ENCODE measurements at places on chromosomes 3 and 15.

DNA sequence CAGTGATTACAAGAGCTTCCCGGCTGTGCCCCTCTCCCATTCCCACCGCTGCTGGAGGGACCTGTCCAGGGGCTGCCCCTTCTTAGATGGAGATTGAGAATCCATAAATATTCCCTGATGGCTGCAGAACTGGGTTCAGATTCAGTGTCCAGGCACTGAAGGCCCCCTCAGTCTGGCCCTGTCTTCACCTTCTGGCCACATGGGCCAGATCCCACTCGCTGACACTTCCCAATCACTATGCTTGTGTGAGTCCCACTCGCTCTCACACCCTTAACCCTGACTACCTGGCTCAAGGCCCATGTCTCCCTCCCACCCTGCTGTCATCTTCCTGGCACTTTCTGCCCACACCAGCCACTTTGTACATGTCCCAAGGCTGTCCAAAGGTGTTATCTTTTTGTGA lies 15.5 kb upstream of the MRPS22 start:
- DNase-seq = no peak

- DNase-seq = no peak
Observed at GRCh38 chr3:52704611-52705437, 767 bp downstream of the GLT8D1 start.

GRCh38 chr15:100572362-100572983 lies 29.5 kb downstream of the LINS1 start:
- DNase-seq = no peak

DNA sequence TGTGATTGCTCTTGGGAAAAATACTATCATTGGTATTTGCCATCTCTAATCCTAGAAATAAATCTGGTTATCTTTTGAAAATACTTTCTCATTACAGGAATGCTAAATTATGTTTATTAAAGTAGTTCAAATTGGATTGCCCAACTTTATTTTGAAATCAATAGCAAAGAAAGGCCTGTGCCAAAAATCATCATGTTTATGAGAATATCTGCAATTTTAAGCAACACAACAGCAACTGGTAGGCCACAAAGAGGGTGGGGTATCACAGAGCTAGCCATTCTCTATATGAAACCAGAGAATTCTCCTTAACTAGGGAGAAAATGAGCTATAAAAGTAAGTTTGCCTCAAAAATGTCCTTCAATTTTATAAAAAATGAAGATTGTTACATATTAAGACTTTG lies 11.9 kb upstream of the TM4SF19 start:
- DNase-seq = no peak

DNA sequence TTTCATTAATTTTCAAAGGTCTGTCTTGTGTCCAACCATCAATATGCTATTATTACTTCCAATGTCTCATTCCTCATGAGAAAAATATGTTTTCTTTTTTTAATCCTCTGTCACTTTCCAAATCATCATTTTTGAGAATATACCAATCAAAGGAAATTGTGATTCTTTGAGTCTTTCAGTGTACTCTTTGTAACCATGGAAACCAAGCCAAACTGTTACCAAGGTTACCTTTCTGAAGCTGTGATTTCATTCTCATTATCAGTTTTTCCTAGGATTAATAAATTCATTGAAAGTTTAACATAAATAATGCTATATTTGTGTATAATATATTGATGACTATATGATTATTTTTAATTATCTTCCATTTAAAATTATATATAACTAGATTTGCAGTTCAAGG lies 16.6 kb upstream of the PLSCR5 start:
- no peak for DNase-seq

DNA sequence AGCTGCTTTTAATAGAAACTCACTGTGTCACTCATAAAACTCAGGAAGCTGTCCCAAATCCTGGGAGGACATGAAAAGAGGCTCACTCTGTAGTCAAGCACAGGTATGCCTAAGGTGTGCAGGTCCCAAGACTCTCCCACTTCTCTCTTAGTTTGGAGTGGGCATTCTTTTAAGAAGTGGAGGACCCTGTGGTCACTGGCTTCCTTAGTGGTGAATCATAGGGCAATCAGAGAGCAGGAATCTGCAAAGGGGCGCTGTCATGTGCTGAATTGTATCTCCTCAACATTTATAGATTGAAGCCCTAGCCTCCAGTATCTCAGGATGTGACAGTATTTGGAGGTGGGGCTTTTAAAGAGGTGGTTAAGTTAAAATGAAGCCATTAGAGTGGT lies 47.2 kb upstream of the ZBTB38 start:
- no peak for DNase-seq

- DNase-seq = no peak
Observed at GRCh38 chr3:54424292-54424691, 301.9 kb downstream of the CACNA2D3 start.

- DNase-seq = no peak
Observed at GRCh38 chr3:134314588-134315285, 59.5 kb downstream of the AMOTL2 start.

DNA sequence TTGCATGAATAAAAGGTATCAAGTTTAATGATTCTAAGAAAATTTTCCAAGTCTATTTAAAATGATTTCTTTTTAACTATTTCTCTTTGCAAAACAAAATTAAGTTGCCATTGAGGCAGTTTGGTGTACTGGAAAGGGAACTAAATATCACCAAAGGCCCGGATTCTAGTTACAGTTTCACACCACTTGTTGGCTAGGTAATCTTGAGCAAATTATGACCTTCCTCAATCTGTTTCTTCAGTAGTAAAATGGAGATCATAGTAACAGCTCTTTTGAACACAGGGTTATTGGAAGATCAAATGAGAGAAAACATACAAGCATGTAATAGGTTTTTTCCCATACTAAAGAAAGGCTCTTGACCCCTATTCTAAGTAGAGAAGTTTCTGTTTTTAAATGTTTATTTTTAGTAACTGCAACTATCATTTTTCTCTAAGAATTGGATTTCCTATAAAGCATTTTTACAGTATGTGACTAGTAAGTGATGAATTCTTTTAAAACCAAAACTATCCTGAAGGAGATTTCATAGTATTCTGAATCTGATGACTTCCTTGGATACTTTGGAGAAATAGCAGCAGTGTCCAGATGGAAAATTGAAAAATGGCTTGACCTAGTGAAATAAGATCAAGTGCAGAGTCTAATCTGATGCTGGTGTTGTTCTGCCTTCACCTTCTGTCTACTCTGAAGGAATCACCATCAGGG lies 15.7 kb downstream of the SCAANT1 start:
- no peak for DNase-seq

GRCh38 chr3:12839156-12839946 lies 2.0 kb downstream of the RPL32 start:
- no peak for DNase-seq

- DNase-seq = no peak
Observed at GRCh38 chr3:127289706-127290575, 2.1 kb upstream of the PRR20G start.

- no peak for DNase-seq
Observed at GRCh38 chr15:78407608-78408354, 30.2 kb upstream of the IREB2 start.

DNA sequence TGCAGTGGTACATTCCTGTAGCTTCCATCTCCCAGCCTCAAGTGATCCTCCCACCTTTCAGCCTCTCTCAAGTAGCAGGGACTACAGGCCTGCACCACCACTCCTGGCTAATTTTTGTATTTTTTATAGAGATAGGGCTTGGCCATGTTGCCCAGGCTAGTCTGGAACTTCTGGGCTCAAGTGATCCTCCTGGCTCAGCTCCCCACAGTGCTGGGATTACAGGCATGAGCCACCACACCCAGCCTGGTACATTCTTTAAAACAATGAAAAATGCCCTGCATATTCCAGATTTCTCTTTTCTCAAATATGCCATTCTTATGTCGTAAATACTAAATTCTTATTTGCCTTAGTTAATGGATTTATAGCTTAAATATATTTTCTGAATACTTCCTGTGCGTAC lies 581.4 kb downstream of the MECOM start:
- no peak for DNase-seq

GRCh38 chr3:48088749-48089466 lies 72.7 kb upstream of the MAP4 start:
- peak; percentile 96 for DNase-seq

DNA sequence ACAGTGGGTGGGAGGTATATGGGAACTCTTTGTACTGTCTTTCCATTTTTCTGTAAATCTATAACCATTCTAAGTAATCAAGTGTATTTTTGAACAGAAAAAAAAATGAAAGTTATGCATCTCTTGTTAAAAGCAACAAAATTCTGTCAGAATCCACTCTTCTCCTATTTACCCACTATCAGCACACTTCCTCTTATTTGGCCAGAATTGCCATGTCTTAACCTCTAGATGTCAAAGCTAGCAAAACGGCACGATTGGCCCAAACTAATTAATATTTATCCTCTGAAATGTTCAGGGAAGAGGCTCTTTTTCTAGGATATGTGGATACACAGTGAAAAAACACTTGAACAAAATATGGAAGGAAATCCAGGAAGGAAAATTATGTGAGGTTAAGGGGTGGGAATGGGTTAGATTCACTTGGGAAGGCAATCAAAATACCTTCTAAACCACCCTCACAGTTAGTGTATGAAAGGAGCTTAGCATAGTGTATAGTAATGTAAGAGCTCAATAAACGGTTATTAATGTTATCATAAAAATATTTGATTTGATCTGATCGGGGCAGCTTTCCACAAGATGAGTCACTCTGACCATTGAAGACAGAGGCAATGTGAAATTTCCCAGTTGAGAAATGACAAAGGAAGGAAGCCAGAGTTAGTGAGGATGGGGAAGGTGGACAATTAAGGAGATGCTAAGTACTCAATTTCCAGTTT lies 20.1 kb upstream of the TGFBR2 start:
- DNase-seq = no peak

DNA sequence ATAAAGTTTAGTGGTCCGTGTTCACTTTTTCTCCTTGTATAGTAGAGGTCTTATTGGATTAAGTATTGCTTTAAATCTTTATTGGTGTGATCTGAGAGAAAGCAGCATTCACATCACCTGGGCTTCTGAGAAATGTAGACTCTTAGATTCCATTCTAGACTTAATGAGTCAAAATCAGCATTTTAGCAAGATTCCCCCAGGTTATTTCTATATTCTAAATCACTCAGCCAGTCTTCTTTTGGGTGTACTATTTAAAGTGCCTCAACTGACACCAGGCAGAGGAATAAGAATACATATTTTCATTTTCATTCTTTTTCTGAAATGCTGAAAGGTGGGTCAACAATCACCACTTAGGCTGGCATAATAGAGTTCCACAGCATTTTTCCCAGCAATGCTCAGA lies 481.7 kb downstream of the TUSC7 start:
- no peak for DNase-seq

DNA sequence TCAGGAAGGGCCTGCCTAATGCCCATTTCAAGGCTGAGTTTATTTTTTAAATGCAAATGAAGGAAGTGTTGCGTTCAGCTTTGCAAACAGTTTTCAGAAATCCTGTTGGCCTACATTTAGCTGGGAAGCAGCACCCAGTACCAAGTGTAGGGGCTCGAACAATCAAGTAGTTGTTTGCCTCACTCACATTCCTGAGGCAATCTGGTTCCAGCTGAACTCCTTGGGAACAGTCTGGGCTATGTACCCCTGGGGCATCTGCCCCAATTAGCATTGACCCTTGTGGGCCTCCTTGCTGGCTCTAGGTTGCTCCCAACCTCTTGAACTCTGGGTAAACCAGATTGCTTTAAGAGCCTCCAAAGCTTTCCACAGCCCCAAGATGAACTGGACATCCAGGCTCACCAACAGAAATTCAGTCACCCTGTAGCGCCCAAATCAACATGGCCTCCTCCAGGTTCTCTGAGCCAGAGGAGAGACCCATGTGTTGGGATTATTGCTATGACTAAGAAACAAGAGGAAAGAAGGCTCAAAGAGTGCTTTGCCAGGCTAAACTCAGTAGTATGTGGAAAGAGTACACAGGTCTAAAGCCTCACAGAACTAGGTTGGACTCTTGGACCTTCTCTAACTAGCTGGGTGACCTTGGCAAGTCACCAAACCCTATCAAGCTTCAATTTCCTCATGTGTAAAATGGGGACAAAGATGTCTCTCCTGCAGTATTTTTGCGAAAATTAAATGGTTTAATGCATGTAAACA lies 532.7 kb downstream of the SOX2 start:
- DNase-seq = no peak

GRCh38 chr15:96538491-96538890 lies 208.0 kb downstream of the NR2F2 start:
- DNase-seq = no peak

DNA sequence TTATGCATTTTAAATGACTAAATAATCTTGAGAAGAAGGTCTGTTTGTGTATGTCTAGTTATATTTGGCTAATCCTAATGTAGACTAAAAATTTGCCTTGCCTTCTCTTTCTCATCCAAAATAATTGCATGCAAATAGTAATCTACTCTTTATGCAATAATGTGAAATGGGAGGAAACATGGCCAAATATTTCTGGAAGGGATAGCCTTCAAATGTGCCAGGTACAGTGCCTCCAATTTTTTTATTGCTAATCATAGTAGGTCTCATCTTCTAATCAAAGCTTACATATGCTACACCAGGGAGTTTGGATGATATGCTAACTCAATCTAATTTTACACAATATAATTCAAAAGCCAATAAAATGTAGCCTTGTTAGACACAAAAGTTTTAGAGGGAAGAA lies 911.3 kb downstream of the NAALADL2 start:
- DNase-seq = no peak

GRCh38 chr3:16181361-16181760 lies 6.9 kb downstream of the GALNT15 start:
- DNase-seq = no peak

- no peak for DNase-seq
Observed at GRCh38 chr3:143951351-143951971, 20.2 kb upstream of the DIPK2A start.

- no peak for DNase-seq
Observed at GRCh38 chr3:135994708-135995337, 29.3 kb downstream of the PPP2R3A start.

DNA sequence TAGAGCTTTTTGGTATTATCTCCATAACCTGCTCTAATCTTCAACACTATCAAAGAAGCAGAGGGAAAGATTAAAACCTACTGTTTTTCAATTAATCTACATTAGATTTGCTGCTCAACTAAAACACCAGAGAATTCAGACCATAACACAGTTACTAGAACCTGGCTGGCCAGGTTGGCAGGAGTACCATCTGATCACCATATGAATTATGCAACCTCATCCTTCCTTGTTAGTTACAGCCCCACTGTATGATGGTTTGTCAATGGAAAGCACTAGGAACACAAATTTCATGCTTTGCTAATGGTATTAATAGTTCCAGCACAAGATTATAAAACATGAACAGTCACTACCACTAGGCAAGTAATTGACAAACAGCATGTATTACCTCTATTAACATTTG lies 5.8 kb downstream of the NPHP3 start:
- DNase-seq = no peak

GRCh38 chr3:49495023-49495422 lies 25.0 kb downstream of the DAG1 start:
- DNase-seq = no peak

DNA sequence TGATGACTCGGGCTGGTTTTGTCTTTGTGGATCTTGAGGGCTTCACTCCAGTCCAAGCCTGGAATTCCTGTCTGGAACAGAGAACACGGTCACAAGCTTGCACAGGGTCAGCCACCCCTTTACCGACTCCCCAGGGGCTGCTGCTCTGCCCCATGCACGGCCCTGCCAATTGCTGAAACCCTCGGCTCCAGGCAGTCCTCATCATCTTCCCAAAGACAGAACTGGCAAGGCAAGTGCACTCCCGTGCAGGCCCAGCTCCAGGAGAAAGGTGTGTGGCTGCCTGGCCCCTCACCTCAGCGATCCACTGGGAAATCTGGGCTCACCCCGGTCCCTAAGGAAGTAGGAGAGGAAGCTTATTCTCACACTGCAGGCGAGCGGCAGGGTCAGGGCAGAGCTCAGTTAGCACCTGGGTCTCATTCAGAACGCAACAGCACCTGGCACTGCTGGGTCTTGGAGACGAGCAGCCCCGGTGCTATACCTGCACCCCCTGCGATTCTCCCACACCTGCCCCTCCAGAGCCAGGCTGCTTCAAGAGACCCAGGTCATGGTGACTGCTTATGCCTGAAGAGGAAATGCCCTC lies 7.2 kb downstream of the MAP6D1 start:
- DNase-seq = no peak
